ENCODE measurements at places on chromosomes 4 and X. TPM values are rescaled to one million over a fixed set of nuclear protein-coding genes. Genes with fewer than 3 reads are reported as not detected.

Gene NUP62CL
- total RNA-seq: 1.1 TPM

Gene GAGE2A
- not detected for total RNA-seq

Gene NPNT
- 110 TPM for total RNA-seq

Gene ABRAXAS1
- 17.8 TPM for total RNA-seq

Gene DGAT2L6
- total RNA-seq: not detected

- no peak for DNase-seq
Observed at GRCh38 chr4:85703096-85703495, 228.1 kb downstream of the ARHGAP24 start.

DNA sequence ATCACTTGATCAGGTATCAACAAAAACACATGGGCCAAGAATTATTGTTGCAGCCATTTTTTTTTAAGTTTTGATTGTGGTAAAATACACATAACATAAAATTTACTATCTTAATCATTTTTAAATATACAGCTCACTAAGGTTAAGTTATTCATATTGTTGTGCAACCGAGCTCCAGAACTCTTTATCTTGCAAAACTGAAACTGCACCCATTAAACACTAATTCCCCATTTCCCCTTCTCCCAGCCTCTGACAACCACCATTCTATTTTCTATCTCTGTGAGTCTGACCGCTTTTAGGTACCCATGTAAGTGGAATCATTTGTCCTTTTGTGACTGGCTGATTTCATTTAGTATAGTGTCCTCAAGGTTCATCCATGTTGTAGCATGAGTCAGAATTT is 126.2 kb upstream of the NDP start:
- no peak for DNase-seq

- no peak for DNase-seq
Observed at GRCh38 chr4:112325530-112325929, 28.4 kb downstream of the ALPK1 start.

DNA sequence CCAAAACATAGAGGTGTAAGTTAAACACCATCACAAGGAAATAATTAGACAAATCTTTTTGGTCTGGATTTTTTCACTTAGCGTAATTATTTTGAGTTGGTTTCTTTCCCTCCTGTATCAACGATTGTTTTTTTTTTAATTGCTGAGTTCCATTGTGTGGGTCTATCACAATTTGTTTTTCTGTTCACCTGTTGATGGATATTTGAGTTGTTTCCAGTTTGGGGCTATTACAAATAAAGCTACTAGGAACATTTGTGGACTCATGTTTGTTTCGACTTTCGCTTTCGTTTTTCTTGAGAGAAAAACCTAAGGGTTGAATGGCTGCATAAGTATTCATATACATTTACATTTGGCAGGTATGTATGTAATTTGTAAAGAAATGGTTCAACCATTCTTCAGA is 20.4 kb upstream of the FBXW7 start:
- DNase-seq: no peak

GRCh38 chr4:158814207-158814606 is 45.4 kb downstream of the FNIP2 start:
- no peak for DNase-seq

- no peak for DNase-seq
Observed at GRCh38 chr4:25535701-25536473, 119.8 kb upstream of the SLC34A2 start.

GRCh38 chr4:37951461-37952352 is 8.5 kb upstream of the PTTG2 start:
- no peak for DNase-seq

DNA sequence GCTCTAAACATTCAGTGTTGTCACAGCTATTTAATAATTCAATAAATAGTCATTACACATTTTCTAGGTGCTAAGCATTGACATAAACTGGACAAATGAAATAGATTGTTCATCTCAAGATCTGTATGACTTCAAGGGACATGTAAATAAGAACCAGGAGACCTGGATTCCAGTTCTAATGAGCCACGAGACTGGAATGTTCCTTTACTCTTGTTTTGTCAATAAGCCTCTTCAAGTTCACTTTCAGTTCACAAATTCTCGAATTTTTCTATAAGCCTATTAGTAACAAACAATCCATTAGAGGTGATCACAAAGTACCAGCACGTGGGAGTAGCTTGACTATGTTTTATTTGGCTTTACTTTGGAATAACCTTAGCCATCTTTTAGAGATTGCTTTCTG is 514.0 kb upstream of the SMIM31 start:
- no peak for DNase-seq

- no peak for DNase-seq
Observed at GRCh38 chr4:53431052-53431451, 53.6 kb downstream of the FIP1L1 start.

GRCh38 chr4:100081491-100081890 is 108.8 kb downstream of the DDIT4L start:
- no peak for DNase-seq

- no peak for DNase-seq
Observed at GRCh38 chr4:97317671-97318070, 825.6 kb downstream of the STPG2 start.

DNA sequence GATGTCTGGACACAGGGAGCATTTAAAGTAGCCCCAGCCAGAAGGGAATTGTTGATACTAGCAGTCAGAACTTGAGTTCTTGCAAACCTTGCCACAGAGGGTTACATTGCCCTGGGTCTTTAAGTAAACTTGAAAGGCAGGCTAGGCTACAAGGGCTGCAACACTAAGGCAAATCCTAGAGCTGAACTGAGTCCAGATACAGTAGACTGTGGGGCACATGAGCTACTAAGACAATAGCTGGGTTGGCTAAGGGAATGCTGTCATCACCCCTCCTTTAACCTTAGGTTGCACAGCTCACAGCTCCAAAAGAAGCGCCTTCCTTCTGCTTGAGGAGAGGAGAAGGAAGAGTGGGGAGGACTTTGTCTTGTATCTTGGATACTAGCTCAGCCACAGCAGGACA is 35.6 kb downstream of the SH3BGRL start:
- DNase-seq: no peak

DNA sequence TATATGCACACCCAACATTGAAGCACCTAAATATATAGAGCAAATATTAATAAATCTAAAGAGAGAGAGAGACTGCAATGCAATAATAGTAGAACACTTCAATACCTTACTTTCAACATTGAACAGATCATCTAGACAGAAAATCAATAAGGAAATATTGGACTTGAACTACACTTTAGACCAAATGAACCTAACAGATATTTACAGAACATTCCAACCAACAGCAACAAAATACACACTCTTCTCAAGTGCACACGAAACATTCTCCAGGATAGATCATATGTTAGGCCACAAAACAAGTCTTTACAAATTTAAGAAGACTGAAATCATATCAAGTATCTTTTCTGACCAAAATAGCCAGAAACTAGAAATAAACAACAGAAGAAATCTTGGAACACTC is 66.6 kb downstream of the CD99L2 start:
- no peak for DNase-seq

- DNase-seq: peak; percentile 57
Observed at GRCh38 chr4:147498031-147498660, 17.2 kb downstream of the EDNRA start.

GRCh38 chrX:154541896-154542722 is 4.5 kb downstream of the G6PD start:
- DNase-seq: no peak
